ENCODE measurements at places on chromosomes 5 and 9.

DNA sequence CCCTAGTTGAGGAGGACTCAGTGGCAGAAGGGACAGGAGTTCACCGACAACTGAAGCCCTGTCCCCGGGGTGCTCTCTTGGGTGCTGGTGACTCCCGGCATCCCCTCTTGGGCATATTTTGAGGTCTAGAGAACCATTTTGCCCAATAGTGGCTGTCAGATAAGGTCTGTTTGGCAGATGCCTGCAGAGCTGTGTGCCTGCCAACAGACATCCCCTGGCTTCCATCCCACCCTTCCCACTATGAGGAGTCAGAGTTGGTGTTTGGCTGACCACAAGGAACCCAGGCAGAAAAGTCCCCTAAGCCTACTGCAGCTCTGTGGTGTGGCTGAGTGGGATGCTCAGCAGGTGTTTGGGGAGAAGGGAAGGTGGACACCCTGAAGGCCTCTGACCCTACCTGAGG lies 207.0 kb downstream of the AUH start:
- DNase-seq: no peak

- DNase-seq: no peak
Observed at GRCh38 chr5:35741126-35741716, 115.5 kb upstream of the IL7R start.

DNA sequence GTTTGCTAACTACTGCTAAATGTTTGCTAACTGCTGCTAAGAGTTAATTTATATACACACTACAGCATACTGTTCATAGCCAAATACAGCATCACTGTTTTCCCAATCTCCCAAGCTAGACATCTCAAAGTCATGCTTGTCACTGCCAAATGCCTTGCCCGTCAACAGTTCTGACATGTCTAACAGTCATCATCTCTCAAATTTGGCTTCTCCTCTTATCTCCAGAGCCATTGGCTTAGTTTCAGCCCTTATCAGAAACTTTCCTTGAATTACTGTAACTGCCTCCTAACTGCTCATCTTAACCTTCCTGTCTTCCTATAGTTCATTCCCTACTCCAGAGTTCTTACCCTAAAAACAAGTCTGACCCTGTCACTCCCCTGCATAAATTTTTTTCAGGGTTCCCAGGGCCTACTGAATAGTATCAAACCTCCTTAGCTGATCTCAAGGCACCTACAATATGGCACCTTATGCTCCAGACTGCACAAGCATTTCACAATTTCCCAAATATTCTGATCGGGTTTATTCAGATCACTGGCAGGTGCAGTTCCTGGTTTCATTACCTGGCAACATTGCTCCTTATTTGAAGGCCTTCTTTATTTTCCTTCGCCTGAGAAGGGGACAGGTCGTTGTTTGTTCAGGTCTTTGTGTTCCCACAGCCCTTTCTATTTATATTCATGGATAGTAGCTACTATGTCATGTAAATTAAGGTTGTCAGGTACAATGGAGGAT lies 55.9 kb upstream of the ANKRD55 start:
- DNase-seq: no peak

DNA sequence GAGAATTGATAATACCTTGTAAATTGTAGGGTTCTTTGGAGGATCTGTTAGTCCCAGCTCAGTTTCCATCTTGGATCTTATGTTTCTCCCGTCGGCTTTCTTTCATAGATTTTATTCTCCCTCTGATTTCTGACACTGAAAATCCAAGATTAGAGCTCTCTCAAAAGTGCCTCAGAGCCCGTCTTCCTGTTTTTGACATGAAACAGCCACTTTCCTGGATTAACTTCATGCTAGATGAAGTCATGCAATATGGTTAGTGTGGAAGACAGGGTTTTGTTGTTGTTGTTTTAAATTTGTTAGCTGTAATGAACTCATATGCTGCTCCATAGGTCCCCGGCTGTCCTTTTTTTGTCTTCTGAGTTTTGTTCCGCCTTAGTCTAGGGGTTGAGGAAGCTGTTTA lies 51.6 kb upstream of the ZFR start:
- DNase-seq: no peak

DNA sequence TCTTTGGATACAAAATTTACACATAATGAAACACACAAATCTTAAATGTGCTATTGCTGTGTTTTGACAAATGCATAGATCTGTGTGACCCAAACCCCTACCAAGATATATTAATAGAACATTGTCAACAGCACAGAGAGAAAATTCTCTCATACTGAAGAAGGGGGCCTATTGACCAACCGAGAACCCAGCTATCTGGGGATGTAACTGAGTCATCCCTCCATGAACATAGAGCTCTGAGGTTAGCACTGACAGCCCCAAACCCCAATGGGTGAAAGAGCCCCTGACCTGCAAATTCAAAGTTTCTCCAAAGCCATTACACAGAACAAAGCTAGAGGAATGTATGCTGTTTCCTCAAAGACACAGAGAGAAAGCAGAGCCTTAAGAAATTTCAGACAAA lies 180.8 kb downstream of the PAX5 start:
- no peak for DNase-seq

GRCh38 chr5:132378580-132378979 lies 9.1 kb downstream of the SLC22A5 start:
- no peak for DNase-seq

DNA sequence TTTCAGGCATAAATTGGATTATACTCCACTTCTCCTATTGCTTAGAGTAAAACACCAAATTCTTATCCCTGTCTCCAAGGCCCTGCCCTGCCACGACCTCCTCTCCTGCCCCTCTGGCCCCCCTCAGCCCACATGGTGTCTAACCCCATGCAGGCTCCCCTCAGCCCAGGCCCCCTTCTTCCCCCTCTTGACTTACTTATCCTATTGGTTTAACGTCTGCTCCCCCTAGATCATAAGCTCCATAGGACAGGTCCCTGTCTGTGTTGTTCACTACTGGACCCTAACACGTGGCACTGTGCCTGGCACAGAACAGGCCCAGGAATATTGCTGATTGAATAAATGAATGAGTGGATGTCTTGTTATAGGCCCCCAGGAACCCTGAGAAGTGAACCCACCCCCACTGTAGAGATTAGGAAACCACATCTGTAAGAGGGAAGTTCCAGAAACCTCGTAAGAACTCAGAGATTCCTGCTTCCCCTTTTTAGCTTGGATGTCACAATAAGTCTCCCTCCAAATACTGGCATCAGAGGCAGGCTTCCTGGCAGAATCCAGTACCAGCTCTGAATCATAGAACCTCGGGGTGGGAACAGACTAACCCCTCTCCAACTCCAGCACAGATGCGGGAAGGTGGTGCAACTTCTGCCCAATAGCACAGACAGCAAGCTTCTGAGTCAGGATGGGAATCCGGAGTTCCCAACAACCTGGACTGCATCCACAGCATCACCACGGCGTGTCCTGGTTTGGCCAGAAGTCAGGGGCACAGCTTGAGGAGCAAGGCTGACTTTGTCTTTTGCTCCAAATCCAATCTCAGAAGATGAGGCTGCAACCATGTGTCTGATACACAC lies 31.5 kb downstream of the HRH2 start:
- no peak for DNase-seq

GRCh38 chr5:59673438-59674058 lies 220.0 kb downstream of the PDE4D start:
- DNase-seq: no peak

- DNase-seq: no peak
Observed at GRCh38 chr9:129338724-129339430, 160.8 kb upstream of the IER5L start.

- DNase-seq: no peak
Observed at GRCh38 chr5:83494087-83494620, 22.6 kb downstream of the VCAN start.

- no peak for DNase-seq
Observed at GRCh38 chr5:59385700-59386099, 507.8 kb downstream of the PDE4D start.

DNA sequence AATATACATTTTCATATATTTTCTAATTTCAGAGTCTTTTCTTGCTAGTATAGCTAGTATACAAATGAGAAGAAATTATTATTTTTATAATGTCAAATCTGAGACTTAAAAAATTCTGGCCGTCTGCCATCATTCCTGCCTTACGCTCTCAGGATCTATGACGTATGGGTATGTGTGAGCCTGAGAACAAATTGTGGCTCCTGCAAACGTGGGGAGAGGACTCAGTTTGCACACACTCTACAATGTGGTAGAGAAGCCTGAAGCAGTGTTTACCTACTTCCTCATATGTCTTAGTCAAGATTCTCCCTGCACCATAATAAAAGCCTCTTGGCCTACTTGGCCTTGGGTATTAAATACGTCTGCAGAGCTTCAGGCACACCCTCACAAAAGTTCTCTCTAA lies 825.4 kb downstream of the SEMA5A start:
- no peak for DNase-seq

- no peak for DNase-seq
Observed at GRCh38 chr5:27854243-27854852, 816.0 kb upstream of the CDH9 start.

GRCh38 chr5:7690557-7690956 lies 160.4 kb downstream of the CFAP90 start:
- no peak for DNase-seq

- no peak for DNase-seq
Observed at GRCh38 chr9:75170898-75171360, 82.6 kb downstream of the OSTF1 start.

DNA sequence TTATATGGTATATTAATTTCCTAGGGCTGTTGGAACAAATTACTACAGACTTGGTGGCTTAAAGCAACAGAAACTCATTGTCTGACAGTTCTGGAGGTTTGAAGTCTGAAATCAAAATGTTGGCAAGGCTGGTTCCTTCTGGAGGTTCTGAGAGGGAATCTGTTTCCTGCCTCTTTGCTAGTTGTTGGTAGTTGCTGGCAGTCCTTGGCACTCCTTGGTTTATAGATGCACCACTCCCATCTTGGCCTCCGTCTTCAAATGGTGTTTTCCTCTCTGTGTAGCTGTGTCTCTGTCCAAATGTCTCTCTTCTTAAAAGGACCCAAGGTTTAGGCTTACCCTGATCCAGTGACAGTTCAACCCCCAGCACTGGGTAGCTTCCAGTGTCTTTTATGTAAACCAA lies 17.5 kb downstream of the MELK start:
- DNase-seq: no peak

- no peak for DNase-seq
Observed at GRCh38 chr5:137095597-137095996, 403.5 kb downstream of the SPOCK1 start.

DNA sequence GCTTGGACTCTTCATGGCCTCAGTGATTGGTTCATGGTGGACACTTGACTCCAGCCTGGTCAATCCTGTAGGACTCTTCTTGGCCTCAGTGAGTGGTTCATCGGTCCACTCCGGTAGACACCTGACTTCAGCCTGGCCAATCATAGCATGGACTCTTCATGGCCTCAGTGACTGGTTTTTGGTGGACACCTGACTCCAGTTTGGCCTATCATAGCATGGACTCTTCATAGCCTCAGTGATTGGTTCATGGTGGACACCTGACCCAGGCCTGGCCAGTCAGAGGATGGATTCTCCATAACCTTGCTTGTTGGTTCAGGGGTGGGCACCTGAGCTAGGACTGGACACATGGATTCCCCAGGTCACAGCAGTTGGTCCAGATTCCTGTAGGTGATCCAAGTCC lies 106.0 kb upstream of the ERCC6L2 start:
- no peak for DNase-seq

DNA sequence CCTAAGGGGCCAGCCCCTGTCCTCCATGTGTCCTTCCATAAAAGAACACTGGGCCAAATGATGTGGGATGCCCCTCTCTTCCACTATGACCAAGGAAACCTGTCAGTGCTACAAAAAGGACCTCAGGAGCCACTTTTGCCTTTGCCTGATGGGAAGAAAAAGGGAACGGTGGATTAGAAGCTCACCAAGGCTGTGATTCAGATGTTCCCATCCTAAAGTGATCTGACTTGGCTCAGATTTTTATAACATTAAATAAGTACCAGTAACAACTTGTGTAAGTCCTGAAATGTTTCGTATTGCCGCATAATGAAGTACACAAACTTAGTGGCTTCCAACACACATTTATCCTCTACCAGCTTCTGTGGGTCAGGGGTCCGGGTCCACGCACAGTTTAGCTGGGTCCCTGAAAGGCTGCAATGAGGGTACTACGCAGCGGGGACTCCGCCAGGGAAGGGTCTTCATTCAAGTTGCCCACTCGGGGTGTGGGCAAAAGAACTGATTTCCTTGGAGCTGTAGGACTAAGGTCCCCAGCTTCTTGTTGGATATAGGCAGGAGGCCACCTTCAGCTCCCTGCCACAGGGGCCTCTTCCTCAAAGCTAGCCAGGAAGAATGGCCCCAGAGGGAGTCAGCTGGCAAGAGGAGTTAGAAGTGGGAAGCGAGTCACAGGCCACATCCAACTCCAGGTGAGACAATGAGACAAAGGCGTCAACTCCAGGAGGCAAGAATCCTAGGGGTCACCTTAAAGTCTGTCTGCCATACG lies 60.4 kb downstream of the RAPGEF1 start:
- DNase-seq: no peak

DNA sequence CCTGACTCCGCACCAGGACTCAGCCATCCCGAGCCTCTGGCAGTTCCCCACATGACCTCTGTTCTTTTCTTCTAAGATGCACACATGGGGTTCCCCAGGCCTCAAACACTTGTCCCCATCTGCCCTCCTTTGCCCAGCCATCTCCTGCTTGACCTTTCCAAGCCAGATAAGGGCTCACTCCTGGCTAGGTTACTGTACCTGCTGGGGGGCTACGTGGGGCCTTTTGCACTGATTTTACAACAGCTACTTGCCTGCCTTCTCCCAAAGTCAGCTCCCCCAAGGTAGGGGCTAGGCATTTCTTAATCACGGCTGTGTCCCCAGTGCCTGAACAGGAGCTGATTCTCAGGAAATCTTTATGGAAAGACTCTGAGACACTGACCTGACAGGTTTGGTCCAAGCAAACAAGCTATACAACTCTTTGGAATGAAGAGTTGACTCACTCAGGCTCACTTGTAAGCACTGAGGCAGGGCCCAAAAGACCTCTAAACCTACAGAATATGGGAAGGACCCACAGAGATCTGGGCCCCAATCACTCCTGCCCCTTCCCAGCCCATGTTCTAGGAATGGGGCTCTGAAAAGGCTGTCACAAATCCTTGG lies 2.5 kb downstream of the MACROH2A1 start:
- DNase-seq: no peak

- no peak for DNase-seq
Observed at GRCh38 chr5:96629774-96630173, 32.4 kb upstream of the CAST start.

GRCh38 chr5:115415143-115415491 lies 118.7 kb upstream of the CCDC112 start:
- no peak for DNase-seq

GRCh38 chr5:21263361-21263760 lies 1275.4 kb upstream of the CDH18 start:
- DNase-seq: no peak

GRCh38 chr9:115591584-115591984 lies 473.6 kb upstream of the TNC start:
- DNase-seq: no peak

- DNase-seq: peak; percentile 63
Observed at GRCh38 chr5:102754767-102755431, at the start of gene PAM. Gene PAM (plus strand): TSS chr5:102755305. CDS start chr5:102866196, 110,891 bp downstream.

GRCh38 chr5:150270541-150271295 lies 18.9 kb downstream of the CAMK2A start:
- no peak for DNase-seq

Measured in activated CD4-positive, alpha-beta T cell treated with anti-CD3 and anti-CD28 coated beads, Interleukin-2, amount 50 U/mL, for 1 hour (primary cell).